Vagina (tissue), 2 donors: ENCODE measurements at places on chromosomes 6 and 20.

- no peak overlapping the region for H3K4me3 ChIP-seq
- peaks cover 9% of the 10 kb centered on the region for H3K4me1 ChIP-seq
- no peaks in the 10 kb centered on the region for H3K36me3 ChIP-seq
- H3K27me3 ChIP-seq: no peaks in the 10 kb centered on the region
- no peak overlapping the region for H3K27ac ChIP-seq
Measured at GRCh38 chr20:46703435-46703834, 6.0 kb upstream of the SLC2A10 start.

DNA sequence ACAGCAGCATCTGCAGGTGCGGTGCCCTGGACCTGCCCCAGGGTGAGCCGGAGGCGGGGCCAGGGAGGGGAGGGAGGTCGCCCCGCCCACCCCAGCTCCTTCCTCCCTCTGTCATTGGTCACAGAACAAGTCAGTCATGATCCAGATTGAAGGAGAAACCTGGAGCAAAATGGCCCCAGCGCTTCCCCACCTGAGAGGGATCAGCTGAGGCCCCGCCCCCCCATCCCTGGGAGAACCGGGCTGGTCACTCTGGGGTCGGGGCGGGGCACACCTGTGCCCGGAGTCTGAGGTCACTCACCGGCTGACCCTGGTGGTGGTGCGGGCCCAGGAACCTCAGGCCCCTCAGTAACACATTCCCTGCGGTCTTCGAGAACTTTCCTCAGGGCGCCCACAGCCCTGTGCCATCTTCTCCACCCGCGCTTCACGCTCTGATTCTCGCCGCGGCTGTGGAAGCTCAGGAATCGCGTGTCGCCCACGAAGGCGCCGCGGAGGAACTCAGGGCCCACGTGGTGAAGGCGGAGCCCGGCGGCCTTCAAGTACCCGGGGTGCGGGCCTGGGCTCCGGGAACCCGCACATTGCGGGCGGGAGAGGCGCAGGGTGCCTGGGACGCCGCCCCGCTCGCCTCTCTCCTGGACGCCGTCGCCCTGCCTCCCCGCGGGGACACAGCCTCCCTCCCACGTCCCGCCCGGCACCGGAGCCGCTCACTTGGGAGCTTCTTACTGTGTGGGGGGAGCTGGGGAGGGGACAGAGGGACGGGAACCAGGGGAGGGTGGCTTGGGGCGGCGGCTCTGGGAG lies 36.4 kb upstream of the HLA-C start:
- no peak for DNase-seq
- peak overlapping the region; percentile 21 for H3K4me3 ChIP-seq
- no peaks in the 10 kb centered on the region for H3K4me1 ChIP-seq
- H3K36me3 ChIP-seq: no peaks in the 10 kb centered on the region
- no peaks in the 10 kb centered on the region for H3K27me3 ChIP-seq

DNA sequence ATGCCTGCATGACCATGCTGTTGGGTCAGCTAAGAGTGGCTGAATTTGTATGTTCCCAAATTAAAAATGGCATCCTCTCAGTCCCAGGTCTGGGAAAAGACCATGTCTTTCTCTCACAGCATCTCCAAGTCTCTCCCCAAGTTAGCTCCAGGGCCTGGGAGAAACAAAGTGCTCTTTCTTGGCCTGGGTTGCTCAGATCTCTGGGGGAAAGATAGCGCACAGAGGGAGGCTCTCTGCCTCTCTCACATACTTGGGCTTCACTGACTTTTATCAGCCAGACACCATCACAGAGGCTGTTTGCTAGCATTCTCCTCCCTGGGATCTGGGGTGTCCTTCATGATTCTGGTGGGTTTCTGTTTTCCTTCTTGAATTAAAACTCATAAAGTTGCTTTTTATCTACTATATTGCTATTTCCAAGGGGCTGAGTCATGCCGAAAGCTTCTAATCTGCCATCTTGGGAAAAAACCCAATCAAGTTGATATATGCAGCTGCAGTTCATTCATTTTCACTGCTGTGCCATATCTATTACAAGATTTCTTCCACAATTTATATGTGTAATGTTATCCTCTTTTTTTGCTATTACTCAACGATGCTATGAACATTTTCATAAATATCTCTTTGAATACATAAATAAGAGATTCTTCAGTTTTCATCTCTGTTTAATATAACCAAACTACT lies 190.2 kb downstream of the MOXD1 start:
- H3K4me3 ChIP-seq: no peak overlapping the region
- no peak for DNase-seq
- no peaks in the 10 kb centered on the region for H3K36me3 ChIP-seq
- H3K27ac ChIP-seq: no peak overlapping the region

DNA sequence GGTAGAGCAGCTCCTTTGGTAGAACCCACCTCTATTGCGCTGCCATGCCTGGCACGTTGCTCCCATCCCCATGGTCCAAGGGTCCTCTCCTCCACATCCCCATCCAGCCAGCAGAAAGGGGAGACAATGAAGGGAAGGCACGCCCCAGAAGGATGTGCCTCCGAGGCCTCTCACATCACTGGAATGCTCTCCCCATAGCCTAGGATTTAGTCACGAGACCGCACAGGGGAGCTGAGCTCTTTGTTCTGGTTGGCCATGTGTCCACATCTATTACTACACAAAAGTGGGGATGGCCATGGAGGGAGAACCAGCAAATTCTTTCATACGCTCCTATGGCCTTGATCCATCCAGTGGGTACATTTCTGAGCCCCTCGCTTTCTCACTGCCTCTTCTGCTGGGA lies 60.5 kb upstream of the SALL4 start:
- H3K4me3 ChIP-seq: no peak overlapping the region
- no peak for DNase-seq
- no peak overlapping the region for H3K27ac ChIP-seq
- H3K27me3 ChIP-seq: no peaks in the 10 kb centered on the region
- no peaks in the 10 kb centered on the region for H3K4me1 ChIP-seq

GRCh38 chr6:157455731-157456523 lies 74.9 kb downstream of the ZDHHC14 start:
- H3K27me3 ChIP-seq: no peaks in the 10 kb centered on the region
- H3K4me1 ChIP-seq: no peaks in the 10 kb centered on the region
- no peak overlapping the region for H3K27ac ChIP-seq
- peak; percentile 54 for DNase-seq
- H3K36me3 ChIP-seq: no peaks in the 10 kb centered on the region

DNA sequence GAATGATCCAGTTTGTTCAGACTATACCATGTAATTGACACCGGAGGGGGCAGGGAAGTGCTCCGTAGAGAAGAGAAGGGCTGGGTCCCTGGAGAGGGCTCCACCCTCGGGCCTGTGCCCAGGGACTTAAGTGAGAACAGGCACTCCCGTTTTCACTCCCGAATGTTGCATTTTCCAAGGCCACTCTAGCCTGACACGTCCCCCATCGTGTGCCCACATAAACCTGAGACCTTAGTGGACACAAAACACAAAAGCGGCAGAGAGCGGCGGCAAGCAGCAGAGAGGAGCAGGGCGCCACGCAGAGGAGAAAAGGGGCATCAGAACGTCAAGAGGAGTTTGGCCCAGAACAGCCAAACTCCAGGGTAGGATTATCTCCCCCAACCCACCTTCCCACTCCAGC lies 1405.1 kb downstream of the GRIK2 start:
- no peak for DNase-seq
- H3K4me3 ChIP-seq: no peak overlapping the region
- no peaks in the 10 kb centered on the region for H3K4me1 ChIP-seq
- H3K36me3 ChIP-seq: no peaks in the 10 kb centered on the region

DNA sequence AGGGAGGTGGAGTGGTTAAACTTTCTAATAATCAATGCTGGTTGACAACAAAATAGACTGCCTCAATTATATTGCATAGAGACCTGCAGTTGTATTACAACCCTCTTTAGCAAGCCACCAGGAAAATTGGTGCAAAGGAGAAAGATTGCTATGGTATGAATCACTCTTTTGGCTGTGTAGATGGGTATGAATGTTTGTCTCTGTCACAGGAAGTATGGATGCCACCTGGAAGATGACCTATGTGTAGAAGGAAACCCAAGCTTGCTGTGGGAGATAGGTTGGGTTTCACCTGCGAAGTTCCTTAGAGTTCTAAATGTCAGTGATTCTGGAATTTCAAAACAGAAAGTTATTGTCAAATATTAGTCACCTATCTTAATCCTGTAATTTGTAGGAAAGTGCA lies 134.6 kb downstream of the SOBP start:
- no peak overlapping the region for H3K27ac ChIP-seq
- H3K27me3 ChIP-seq: no peaks in the 10 kb centered on the region
- H3K36me3 ChIP-seq: no peaks in the 10 kb centered on the region
- no peak overlapping the region for H3K4me3 ChIP-seq
- peaks cover 7% of the 10 kb centered on the region for H3K4me1 ChIP-seq

GRCh38 chr6:54361734-54362133 lies 53.5 kb downstream of the TINAG start:
- no peaks in the 10 kb centered on the region for H3K27me3 ChIP-seq
- no peaks in the 10 kb centered on the region for H3K36me3 ChIP-seq
- no peaks in the 10 kb centered on the region for H3K4me1 ChIP-seq
- H3K4me3 ChIP-seq: no peak overlapping the region
- no peak for DNase-seq
- no peak overlapping the region for H3K27ac ChIP-seq

DNA sequence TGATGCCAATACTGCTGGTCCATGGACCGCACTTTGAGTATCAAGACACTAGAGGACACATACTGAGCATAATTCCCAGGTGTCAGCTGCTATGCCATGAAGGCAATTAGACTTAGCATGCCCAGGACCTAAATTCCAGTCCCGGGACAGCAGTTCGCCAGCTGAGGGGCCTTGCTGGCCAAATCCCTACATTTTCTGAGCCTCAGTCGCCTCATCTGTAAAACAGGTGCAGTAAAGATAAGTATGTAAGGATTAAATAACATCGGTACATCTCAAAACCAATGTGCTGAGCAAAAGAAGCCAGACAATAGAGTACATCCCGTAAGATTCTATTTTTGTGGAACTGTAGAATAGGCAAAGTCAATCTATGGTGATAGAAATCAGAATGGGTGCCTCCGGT lies 1.0 kb downstream of the BFSP1 start:
- H3K4me1 ChIP-seq: peaks cover 20% of the 10 kb centered on the region
- H3K27ac ChIP-seq: no peak overlapping the region

DNA sequence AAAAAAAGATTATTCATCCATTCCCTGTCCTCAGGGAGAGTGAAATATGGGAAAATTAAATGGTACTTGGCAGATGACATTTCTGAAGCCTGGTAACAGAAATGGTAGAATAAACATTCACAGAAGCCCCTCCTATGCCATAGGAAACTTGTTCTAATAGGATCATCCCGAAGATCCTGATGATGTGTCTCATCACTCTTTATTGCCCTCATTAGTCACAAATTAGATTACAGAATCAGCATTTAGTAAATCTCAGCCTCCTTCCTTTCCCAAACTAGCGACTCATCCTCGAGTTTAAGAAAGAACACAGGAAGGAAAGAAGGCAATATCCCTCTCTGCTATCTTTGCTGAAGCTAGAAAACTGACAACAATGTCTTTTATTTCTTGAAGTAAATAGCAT lies 154.4 kb downstream of the TMEM200A start:
- no peaks in the 10 kb centered on the region for H3K36me3 ChIP-seq
- no peak for DNase-seq
- no peaks in the 10 kb centered on the region for H3K27me3 ChIP-seq
- H3K27ac ChIP-seq: no peak overlapping the region
- no peaks in the 10 kb centered on the region for H3K4me1 ChIP-seq

- H3K4me1 ChIP-seq: no peaks in the 10 kb centered on the region
- DNase-seq: no peak
- H3K36me3 ChIP-seq: no peaks in the 10 kb centered on the region
Measured at GRCh38 chr20:35994994-35995453, 26.6 kb downstream of the CNBD2 start.
